ENCODE measurements at places on chromosomes 3 and 15.

- DNase-seq = no peak
Observed at GRCh38 chr3:46062679-46063078, 35.4 kb upstream of the XCR1 start.

DNA sequence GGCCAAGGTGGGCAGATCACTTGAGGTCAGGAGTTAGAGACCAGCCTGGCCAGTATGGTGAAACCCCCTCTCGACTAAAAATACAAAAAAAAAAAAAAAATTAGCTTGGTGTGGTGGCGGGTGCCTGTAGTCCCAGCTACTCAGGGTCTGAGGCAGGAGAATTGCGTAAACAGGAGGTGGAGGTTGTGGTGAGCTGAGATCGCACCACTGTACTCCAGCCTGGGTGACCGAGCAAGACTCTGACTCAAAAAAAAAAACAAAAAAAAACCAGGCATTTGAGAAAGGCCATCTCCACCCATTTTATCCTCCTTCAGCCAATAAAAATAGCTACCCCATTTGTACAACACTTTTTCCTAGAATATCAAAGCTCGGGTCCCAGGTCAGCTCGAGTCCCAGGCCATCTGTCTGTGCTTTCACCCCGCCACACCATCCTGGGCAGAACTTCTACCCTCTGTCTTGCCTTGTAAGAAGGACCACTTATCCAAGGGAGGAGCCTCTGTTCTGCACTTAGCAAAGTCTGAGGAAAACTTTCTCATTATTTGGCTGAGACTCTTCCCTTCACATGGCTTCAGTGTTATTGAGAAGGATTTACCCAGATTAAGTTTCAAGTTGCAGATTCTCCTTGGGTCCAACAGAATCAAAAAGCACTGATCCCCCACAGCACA is 99.1 kb downstream of the MESD start:
- no peak for DNase-seq

DNA sequence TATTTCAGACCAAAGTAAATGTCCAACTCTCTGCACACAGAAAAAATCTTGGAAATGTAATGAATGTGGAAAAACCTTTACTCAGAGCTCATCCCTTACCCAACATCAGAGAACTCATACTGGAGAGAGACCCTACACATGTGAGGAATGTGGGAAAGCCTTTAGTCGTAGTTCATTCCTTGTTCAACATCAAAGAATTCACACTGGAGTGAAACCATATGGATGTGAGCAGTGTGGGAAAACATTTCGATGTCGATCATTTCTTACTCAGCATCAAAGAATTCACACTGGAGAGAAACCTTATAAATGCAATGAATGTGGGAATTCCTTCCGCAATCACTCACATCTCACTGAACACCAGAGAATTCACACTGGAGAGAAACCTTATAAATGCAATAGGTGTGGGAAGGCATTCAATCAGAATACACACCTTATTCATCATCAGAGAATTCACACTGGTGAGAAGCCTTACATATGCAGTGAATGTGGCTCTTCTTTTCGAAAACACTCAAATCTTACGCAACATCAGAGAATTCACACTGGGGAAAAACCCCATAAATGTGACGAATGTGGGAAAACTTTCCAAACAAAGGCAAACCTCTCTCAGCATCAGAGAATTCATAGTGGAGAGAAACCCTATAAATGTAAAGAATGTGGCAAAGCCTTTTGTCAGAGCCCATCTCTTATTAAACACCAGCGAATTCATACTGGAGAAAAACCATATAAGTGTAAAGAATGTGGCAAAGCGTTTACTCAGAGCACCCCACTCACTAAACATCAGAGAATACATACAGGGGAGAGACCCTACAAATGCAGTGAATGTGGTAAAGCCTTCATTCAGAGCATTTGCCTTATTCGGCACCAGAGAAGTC is 8.0 kb upstream of the ZNF501 start:
- no peak for DNase-seq

- DNase-seq = no peak
Observed at GRCh38 chr15:90153658-90154057, 47.5 kb upstream of the SEMA4B start.

DNA sequence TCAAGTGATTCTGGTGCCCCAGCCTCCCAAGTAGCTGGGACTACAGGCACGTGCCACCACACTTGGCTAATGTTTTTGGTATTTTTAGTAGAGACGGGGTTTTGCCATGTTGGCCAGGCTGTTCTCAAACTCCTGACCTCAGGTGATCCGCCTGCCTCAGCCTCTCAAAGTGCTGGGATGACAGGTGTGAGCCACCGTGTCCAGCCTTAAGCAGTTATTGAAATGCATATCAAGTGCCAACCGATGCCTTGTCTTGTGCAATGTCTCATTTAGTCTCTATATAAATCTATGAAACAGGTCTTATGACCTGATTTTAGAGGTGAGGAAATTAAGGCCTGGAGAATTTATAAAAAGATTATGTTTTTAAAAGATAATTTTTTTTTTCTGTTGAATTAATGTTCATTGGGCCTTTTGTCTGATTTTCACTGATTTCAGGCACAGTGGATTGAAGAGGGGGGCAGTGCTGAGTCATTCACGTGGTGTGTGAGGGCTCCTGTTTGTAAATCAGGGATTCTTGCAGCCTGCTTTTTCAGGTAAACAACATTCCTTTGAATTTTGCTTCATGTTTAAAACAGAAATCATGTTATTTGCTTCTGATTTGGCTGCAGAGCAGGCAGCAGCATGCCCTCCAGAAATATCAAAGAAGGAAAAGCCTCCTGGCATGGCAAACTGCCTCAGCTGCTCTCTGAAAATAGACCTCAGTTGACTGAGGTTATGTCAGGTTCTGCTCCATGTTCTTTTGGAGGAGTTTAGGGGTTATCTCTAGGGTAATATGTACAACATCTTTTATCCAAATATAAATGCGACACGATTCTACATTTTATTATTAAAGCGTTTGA is 407.0 kb upstream of the RGMA start:
- no peak for DNase-seq

Measured in effector CD4-positive, alpha-beta T cell (primary cell).